Activated naive CD4-positive, alpha-beta T cell treated with anti-CD3 and anti-CD28 coated beads, Interleukin-2, amount 10 ng/mL, durations not matched to agents 7 days and 5 days (primary cell): ENCODE measurements at places on chromosomes 12 and 14.
A peak's percentile ranks its signal among the peaks of the same experiment; 100 is the strongest.

GRCh38 chr14:68550338-68550715, 242.5 kb downstream of the ZFP36L1 start:
- no peak for DNase-seq

DNA sequence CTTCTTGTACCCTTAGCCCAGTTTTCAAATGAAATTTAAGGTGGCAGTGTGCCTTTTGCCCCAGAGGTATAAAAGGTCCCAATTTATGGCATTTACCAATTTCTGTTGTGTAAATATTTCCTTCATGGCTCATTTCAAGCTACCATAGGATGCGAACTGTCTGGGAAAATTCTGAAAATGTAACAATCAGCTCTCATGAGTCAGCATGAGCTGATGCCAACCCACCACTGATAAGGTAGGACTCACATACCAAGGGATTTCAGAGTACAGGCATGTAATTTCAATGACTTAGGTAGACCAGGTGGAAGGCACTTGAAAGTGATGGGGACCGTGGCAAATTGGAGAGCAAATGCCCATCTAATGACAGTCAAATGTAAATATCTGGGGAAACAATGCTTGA, 169.5 kb downstream of the TTC8 start:
- no peak for DNase-seq

- DNase-seq, result peak; percentile 31
These were observed 938 bp upstream of the MAX start for GRCh38 chr14:65103150-65103760.

DNA sequence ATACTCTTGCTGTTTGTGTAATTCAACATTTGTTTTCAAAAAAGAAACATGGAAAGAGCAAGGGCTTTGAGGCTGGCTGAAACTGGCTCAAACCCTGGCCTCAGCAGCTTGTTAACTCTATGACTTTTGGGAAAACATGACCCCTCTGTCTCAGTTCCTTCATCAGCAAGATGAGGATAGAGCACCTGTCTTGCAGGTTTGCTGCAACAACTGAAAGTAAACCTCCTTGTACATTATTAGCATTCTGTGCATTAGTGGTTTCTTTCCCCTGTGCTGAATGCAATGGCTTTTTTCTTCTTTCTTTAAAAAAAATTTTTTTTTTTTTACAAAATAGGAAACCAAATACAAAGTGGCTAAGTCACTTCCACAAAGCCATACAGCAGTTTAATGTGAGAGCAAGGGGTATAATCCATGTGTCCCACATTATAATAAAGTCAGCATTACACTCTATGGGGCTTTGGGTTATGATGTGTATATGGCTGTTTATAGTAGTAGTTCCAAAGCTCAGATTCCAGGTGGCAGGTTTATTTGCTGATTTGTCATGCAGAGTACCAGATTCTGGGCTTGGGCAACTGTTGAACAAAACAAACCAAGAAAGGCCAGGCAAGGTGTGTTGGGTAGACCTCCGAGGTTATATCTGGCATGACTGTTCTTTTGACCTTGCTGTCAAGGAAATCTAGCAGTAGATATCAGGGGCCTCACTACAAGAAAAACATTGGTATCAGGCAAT, 194.5 kb upstream of the CNOT2 start:
- no peak for DNase-seq

DNA sequence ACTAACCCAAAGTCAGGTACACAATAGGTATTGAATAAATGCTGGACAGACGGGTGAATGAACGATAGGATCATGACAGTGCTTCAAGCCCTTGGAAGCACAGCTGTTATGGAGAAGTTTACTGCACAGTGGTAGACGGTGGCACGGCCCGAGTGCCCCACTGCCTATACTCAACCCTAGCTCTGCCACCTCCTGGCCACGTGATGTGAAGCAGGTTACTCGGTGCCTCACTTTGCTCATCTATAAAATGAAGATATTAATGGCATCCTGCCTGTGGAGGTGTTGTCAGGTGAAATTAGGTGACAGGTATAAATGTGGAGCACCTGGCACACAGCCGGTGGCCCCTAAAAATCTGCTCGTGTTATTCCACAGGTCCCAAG, 5.8 kb downstream of the ASB2 start:
- DNase-seq, result peak; percentile 78

DNA sequence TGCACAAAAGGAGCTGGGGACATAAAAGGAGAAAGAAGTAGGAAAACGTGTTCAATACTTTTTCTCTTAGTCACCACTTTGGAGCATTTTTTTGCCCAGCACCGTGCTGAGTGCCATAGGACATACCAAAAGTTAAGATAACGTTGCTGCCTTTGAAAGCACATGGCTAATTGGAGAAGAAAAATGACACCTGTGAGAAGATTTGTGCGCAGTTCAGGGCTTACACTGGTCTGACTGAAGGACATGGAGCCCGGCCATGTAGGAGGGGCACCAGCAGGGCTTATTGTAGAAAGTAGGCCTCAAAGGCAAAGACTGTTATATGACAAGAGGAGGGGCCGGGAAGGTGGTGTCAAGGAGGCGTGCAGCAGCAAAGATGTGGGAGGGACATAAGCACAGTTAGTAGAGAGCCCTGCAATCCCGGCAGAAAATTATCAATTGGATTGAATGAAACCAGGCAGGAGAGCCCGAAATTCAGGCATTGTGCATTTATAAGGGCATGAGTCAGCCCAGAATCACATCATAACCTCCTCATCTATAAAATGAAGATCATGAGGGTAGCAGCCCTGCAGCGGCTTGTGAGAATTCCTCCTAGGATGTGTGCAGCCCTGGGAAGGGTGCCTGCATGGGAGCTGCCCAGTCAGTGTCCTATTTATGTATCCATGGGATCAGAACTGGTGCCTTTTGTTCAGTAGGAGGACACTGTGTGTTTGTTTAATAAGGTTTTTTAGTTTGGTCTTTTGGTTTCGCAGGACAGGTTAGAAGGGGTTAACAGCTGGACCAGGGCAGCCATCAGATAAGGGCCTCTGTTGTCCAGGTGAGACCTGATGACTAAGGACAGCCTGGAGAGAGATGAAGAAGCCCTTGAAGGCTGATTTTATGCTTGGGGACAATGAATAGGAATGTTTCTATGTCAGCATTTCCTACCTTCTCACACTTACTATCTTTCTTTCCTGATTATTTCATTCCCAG, 122.4 kb downstream of the GPR135 start:
- no peak for DNase-seq

DNA sequence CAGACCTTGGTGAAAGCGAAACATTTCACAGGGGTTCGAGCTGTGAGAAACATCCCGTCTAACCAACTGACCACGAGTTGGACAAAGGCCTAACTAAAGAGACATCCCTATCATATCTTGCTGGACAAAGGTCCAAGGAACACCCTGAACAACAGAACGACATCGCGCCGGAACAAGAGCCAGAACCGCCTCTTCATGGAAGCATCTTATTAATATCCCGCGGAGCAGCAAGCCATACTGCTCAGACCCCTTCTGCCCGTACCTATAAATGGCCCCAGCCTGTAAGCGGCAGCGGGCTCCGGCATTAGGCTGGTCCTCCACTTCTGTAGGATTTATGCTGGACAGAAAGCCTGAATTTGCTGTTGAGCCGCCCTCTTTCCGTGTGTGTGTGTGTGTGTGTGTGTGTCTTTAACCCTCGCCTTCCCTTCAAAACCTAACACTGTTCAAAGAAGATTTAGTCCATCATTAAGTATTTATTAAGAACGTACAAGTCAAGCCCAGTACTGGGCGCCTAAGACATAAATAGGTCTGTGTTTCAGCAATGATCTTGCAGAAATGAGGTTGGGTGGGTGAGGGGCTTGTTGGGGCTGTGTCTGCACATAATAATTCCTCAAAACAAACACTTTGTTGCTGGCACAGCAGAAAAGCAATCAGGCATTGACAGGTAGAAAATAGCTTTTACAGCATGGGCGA, 1.9 kb downstream of the SLC6A15 start:
- DNase-seq, result no peak

GRCh38 chr12:24116548-24116947, 167.1 kb upstream of the SOX5 start:
- no peak for DNase-seq

DNA sequence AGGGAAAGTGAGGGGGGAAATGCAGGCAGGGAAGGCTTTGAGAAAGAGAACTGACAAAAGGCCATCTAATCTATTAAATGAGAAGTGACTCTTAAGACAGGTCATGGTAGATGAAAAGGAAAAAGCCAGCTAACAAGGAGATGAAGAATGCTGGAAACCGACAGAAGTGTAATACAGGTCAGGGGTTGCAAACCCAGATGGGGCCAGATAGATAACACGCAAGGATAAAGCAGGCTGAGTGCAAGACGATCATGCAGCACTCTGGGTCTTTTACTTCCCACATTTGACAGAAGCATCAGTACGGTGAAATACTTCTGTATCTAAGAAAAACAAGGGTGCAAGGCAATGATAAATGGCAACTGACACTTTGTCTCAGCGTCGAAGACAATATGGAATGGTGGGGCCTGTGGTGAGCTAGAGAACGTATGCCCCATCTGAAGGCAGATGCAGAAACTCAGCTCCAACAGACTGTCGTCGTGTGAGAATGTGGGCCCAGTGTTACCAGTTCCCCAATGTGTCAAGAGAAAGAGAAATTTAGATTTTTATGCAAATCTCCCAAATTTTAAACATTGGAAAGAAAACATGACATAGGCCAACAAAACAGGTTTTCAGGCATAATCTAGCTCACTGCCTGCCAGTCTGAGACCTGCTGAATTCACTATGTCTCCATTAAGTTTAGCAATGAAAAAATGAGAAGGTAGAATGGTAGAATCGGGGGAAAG, 187.4 kb downstream of the PHLDA1 start:
- DNase-seq, result no peak

DNA sequence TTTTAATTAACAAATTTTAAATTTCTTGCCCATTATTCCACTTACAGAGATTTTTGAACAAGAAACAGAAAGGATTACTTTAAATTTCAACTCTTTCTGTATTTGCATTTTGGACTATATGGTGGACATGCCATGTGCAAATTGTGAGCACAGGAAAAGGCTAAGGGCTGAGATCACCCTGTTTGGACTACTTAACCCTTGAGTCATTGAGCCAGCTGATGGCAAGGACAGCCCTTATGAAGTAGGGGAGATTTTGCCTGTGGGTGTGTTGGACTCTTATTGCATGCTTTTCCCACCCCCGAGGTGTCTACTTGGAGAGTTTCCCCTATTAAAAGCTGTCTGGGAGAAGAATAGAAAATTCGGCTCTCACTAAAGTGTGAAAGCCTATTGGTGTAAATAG, 17.2 kb downstream of the DERA start:
- DNase-seq, result no peak

DNA sequence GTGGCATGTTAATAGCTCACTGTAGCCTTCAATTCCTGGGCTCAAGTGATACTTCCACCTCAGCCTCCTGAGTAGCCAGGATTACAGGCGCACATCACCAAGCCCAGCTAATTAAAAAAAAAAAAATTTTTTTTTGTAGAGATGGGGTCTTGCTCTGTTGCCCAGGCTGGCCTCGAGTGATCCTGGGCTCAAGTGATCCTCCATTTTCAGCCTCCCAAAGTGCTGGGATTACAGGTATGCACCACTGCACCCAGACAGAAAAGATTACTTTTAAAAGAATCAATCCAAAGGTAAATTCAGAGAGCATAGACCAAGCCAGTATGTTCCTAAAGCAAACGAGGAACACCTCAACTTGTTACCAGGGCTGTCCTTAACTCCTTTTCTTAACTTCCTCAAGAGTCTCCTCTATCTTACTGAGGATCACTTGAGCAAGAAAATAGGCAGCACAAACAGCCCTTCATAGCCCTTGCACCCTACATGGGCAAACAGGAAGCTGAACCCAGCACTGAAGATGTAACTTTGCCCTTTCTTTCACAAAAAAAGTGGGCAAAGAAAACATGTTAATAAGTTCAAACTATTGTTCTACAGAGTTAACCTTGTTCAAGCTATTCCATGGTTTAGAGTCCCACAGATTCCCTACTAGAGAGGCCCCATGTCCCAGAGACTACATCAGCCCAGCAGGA, 11.3 kb downstream of the CS start:
- DNase-seq, result no peak

GRCh38 chr14:41130274-41130673, 476.4 kb upstream of the LRFN5 start:
- DNase-seq, result no peak

DNA sequence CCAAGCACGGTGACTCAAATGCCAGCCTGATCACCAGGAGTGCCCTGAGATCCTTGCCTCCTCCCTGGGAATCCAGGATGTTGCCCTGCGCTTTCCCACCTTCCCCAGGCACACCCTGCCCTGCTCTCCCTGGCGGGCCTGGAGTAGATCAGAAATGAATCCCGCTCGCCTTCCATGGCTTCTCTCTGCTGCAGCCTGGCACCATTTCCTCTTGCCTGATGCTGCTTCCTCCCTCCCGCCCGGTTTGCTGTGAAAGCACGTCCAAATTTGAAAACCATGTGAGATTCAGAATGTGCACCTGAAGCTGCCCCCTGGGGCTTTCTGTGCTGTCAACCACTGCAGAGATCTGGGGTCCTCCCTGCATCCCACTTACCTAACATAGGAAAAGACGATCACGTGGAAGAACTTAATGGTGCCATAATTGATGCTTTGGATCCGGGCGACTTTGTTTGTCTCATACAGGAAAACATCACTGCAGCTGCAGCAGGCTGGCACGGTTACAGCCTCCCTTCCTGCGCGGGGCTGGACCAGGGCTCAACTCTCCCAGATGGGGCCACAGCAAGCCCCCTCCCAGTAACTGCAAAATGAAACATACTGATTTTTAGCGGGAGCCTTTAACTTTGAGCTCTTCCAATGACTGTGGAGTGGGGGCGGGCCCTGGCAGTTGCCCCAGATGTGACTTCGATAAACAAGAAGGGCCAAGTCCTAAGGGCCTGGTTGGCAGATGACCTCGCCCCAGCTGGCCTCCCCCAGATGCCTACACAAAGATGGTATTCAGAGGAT, 24.9 kb upstream of the C12orf76 start:
- peak; percentile 68 for DNase-seq

- DNase-seq, result no peak
These were observed 37.9 kb downstream of the KCTD10 start for GRCh38 chr12:109439181-109439580.

GRCh38 chr14:26549571-26549970, 48.3 kb downstream of the NOVA1 start:
- DNase-seq, result no peak

DNA sequence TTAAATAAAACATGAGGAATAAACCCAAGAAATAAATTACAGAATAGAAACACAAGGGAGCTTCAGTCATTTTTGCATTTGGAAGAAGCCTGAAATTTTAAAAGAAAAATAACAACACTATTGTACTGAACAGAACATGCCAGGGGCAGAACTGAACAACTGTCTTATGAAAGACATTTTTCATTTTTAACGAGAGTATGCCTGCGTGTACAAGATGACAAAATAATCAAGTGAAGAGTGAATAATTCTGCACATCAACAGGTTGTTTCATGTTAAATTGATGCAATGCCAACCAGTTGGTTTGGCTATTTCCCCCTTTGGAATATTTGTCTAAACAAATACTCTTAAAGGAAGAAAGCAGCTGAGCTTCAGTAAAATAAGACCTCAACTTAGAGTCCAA, 103.3 kb upstream of the BTG1 start:
- no peak for DNase-seq

DNA sequence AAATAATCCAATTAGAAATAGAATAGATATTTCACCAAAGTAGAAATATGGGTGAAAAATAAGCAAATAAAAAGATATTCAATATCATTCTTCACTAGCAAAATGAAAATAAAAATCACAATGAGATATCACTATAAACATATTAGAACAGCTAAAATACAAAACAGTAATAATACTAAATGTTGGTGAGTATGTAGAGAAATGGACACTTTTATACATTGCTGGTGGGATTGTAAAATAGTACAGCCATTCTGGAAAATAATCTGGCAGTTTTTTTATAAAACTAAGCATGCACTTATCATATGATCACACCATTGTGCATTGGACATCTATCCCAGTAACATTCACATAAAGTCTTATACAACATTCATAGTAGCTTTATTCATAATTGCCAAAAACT, 320.2 kb upstream of the OR4E1 start:
- no peak for DNase-seq
